A549 (cell line): ENCODE measurements at places on chromosomes 5 and 9.

DNA sequence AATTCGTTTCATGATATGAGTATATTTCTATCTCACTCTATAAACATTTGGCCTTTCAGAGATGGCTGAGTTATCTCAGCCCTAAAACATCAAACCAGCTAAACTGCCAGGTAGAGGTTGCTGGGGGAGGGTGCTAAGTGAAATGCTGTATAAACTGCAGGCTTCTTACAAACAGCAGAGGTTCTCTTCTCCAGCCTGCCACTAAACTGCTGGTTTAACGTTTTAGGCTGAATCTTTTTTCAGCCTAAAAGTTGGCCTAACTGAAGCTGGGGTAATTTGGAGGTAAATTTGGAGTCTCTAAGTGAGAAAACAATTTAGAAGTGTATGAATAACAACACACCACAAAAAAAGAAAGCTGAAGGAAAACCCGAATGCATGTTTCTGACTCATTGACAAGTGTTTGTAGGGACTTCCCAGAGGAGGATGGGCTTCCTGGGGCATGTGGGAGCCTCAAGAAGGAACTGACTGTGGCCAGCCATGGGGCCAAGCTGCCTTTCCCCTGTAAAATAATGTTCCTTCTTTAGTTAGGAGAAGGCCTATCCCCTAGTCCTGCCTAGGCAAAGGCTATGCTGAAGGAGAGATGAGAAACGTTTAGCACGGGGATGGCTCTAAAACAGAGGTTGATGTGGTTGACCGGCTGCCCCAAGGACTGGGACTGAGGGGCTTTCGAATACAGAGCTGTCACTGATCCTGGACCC is 44.3 kb downstream of the SLC28A3 start:
- peak; percentile 13 for DNase-seq

GRCh38 chr5:67467110-67467509 is 270.5 kb upstream of the CD180 start:
- DNase-seq: no peak

- DNase-seq: no peak
Measured at GRCh38 chr9:26462751-26463150, 429.9 kb downstream of the CAAP1 start.

- no peak for DNase-seq
Measured at GRCh38 chr5:72692231-72692637, 124.2 kb upstream of the TNPO1 start.

GRCh38 chr9:136385015-136385414 is 11.5 kb upstream of the CARD9 start:
- DNase-seq: no peak

DNA sequence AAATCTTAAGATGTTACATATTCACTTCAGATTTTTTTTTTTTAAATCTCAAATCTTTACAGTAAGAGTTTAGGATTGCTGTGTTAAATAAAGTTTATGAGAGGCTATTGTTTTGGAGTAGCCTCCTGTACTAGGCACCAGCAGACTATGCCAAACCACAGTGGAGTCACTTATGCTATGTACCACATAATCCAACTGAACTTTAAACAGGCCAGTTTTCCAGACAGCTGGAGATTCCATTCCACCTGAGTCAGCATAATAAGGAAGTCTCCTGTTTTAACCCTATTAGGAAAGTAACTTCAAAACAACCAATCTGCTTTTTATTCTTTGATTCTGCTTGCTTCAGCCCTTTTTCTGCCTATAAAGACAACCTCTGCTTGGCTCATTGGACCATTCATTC is 205.2 kb downstream of the CSNK1G3 start:
- DNase-seq: no peak

GRCh38 chr5:88555674-88556073 is 287.0 kb upstream of the TMEM161B start:
- no peak for DNase-seq

GRCh38 chr9:111482694-111483438 is 1.3 kb downstream of the ECPAS start:
- peak; percentile 65 for DNase-seq

DNA sequence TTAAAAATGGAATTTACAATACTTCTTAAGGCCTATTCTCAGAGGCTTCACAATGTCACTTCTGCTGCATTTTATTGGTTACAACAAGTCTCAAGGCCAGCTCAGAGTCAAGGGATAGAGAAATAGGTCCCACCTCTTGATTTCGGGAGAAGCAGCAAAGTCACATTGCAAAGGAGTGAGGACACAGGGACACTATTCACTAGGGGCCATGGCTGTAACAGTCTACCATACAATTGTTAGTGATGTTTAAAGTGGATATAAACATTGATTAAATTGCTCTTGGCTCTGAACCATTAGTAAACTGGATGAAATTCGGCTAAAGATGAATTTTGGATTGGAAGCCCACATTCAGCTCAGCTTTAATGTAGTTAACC is 21.7 kb upstream of the CMBL start:
- DNase-seq: no peak

- no peak for DNase-seq
Measured at GRCh38 chr9:36937951-36938350, 96.1 kb downstream of the PAX5 start.

DNA sequence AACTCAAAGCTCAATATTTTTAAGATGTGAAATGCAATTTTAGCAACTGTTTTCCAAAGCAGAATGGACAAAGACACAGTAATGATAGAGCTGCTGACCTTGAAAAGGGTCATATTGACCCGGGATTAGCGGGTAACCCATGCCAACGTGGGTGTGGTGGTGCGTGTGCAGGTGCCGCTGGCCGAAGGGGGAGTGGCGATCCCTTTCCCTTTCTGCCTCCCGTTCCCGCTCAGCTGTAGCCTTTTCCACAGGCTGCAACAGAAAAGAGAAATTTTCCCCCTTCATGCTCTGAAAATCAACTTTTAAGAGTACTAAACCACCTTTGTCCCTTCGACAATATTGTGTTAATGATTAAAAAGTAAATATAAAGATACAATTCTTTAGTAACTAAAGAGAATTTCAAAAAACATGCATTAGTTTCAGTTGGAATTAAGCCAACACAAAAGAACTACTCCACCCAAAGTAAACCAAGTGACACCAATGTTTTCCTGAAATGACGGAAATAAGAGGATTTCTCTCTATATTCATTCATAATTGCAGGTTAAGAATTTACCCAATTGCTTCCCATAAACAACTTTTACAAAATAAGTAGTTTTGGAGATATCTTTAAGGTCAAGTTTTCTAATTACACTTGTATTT is 105.2 kb downstream of the ZNF608 start:
- DNase-seq: no peak

GRCh38 chr9:123727332-123727731 is 202.6 kb downstream of the DENND1A start:
- DNase-seq: no peak

DNA sequence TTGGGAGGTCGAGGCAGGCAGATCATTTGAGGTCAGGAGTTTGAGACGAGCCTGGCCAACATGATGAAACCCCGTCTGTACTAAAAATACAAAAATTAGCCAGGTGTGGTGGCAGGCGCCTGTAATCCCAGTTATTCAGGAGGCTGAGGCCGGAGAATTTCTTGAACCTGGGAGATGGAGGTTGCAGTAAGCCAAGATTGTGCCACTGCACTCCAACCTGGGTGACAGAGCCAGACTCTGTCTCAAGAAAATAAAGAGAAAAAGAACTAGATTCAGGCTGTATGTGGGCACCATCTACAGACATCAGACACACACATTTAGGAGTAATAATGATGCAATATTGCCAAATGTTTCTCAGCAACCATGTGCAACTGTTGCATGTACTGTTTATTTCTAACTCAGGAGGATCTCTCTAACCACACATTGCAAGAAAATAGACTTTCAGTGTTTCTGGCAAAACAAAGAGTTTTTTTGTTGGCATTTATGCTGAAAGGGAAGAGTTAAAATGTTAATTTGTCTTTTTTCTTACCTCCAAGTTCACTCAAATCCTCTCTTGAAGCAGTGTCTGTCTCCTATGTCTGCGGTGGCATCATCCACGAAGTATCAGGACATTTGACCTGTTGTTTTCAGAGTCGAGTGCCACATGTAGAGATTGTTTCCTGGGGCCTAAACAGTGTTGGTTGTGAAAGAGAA is 5.1 kb upstream of the ORM1 start:
- peak; percentile 17 for DNase-seq

GRCh38 chr5:94173100-94173499 is 431.7 kb upstream of the POU5F2 start:
- DNase-seq: no peak

- DNase-seq: no peak
Measured at GRCh38 chr5:96150007-96150406, 188.4 kb upstream of the ELL2 start.

DNA sequence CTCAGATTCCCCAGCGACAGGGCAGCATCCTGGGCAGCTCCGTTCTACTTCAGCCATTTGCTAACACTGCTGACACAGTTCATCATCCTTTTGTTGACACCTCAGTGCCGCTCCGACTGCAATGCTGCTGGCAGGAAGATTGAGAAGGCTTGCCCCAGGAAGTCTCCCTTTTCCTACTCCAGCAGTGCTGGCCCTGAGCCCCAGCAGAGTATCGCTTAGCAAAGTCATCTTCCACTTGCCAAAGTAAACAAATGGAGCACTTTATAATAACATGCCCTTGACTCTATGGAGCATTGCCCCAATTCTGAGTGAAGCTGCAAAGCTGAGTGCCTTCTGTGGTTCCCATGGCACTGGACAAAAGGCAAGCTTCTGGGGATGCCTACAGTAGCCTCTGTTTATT is 32.2 kb downstream of the PRLR start:
- DNase-seq: no peak

DNA sequence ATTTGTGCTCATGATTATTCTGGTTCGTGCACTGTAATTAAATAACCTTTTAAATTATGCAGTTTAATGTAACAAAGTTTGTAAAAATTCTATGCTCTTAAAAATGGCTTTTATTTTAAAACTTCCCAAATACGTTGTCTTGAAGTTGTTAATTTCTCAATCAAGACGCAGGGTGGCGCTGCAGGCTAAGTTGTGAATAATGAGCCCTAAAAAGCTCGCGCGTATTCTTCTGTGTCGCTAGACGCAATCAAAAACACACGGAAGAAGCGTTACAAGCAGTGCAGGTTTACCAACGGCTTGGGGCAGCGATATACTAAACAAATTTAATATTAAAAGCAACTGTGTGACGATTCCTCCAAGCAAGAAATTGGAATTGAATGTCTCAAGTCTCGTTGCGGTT is at the start of gene PCDHB4:
Gene PCDHB4, plus strand, starts transcription at position 256 of the 400 bp plus-strand sequence. CDS start 181 bp downstream, outside the sequence.
- DNase-seq: no peak

DNA sequence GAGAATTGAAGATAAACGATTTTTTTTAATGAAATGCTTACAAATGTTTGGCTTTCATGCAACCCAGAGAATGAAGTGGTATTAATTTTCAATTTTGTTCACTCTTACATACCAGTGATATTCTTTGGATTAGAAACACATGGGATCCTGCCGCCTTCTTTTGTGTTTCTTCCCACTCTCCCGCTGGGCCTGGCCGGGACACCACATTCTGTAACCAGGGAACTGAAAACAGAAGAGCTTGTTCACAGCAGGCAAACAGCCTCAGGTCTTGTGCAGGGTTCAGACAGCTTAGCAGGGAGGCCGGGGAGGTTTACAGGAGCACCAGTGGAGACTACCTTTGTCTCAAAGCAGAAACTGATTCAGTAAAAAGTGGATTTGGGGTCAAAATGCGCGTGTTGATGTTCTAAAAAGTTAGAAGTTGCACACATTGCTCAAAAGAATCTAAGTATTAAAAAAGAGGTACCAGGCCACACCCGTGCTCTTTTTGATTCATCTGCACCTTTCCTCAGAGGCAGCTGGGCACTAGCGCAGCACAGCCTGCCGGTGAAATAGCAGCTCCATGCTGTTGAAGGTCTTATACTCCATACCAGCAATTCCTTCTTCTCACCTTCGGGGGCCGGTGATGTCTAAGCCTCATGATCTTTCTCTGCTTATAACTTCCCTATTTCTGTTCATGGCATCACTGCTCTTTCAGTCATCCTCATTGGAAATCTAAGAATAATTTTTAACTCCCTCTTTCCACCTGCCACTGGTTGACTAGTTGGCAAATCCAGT is 67.1 kb downstream of the GRAMD2B start:
- DNase-seq: no peak

DNA sequence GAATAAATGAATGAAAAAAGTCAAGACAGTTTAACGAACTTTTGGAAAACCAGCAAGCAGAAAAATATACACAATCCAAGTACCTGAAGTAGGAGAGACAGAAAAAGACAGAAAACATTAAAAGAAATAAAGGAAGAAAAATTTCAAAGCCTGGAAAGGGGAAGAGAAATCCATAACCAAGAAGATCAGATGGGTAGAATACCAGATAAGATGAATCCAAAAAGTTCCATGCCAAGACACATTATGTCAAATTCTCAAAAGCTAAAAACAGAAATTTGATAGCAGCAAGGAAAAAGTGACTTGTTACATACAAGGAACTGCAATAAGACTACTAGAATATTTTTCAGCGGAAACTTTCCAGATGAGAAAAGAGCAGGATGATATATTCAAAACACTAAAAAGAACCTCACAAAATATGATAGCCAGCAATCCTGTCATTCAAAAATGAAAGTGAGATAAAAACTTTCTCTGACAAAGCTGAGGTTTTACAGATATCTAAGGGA is 7.6 kb upstream of the ZNF300 start:
- no peak for DNase-seq

DNA sequence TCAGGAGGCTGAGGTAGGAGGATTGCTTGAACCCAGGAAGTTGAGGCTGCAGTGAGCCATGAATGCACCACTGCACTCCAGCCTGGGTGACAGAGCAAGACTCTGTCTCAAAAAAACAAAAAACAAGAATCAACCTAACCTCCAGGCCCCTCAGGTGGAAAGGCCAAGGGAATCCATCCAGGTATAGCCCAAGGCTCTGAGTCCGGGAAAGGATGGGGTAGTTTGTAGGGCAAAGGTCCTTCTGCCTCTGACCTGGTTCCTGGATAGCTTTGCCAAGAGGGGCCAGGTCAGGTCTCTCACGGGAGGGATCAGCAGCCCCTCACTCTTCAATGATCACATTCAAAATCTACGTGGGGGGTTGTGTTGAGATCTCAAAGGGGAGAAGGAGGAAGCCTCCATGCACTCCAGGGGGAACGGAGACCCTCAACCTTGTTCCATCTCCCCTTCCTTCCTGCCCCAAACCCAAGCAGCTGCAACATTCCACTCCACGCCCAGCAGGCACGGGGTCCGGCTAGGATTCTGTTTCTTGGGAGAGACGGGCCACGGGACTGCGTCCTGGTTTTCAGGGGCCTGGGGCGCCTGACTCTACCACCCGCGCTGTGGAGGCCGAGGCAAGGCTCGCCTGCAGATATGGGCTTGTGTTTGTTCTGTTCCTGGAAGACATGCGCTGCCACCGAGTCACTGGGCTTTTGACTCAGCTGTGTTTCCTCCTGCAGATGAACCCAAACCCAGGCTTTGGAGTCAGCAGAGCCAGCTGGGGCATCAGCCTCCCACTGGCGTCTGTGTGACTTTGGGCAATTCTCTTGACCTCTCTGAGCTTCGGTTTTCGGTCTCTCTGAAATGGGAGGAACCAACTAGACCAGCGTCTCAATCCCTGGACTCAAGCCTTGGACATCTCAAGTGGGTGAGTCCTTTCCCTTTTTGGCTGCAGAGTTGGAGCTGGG is 35.5 kb downstream of the PLPP7 start:
- no peak for DNase-seq

DNA sequence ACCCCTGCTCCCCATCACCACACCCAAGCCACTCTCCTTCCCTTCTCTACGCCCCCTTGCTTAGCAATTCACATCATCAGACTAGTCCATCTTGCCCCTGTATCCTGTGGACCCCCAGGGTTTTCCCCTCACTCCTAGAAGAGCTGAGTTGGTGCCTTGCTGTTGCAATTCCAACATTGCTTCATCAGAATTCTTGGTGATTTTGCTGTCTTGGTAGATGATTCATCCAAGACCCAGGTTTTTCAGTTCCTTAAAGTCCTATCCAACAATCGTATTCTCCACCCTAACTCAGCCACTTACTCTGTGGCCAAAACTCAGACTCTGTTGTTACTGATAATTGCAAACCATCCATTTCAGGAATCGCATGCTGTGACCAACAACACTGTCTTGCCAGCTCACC is 21.4 kb upstream of the CCNJL start:
- no peak for DNase-seq
